Muscle of leg (tissue), 16 donors: ENCODE measurements at places on chromosomes 3 and 15.

GRCh38 chr3:68483601-68484000, 448.7 kb downstream of the TAFA4 start:
- peak; percentile 60 for DNase-seq

GRCh38 chr15:68208136-68208535, 3.0 kb upstream of the CALML4 start:
- DNase-seq: no peak

DNA sequence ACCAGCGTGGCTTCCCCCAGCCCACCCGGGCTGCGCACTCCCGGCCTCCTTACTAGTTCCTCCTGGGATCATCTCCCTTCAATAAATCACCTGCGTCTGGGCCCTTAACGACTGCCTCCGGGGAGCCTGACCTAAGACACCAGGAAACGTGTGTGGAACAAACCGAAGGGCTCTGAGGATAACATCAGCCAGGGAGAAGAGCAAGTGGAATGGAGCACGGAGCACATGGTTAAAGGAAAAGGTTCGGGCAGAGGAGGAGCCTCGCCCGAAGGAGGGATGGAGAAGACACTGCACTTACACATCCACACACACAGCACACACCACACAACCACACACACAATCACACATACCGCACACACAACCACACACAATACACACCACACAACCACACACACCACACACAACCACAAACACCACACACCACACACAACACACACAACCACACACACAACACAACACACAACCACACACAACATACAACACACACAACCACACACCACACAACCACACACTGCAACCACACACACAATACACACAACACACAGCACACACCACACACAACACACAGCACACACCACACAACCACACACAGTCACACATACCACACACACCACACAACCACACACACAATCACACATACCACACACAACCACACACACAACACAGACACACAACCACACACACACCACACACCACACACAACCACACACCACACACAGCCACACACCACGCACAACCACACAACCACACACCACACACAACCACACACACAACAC, 24.7 kb downstream of the CPN2 start:
- no peak for DNase-seq

GRCh38 chr3:123773681-123774431, 110.3 kb downstream of the MYLK start:
- DNase-seq: peak; percentile 88

DNA sequence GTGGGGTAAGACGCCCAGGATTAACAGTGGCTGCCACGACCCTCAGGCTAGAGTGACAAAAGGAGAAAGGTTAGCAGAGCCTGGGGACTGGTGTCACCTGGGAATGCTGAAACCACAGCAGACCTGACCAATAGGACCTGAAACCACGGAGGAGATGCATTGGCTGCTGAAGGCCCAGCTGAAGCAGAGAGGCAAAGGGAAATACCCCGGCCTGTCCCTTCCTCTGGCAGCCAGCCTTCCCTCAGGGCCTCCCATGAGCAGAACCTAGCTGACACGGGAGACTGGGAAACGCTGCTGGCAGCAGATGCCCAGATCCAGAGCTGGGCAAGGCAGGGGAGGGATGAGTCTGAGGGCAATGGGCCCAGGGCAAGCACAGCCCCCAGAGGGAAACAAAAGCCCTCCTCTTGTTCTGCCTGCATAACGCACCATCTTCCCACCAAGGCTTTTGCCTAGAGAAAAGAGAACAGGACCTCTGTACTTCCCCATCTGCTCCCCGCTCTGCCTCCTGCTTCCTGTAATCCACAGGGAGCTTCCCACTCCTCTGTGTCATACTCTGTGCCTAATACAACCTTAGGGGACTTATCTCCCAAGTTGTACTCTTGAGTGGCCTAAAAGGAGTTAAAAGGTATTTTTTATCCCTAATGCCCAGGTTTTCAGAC, 216.2 kb downstream of the ABHD5 start:
- DNase-seq: no peak

GRCh38 chr3:191220908-191221307, 21.9 kb downstream of the OSTN start:
- no peak for DNase-seq

DNA sequence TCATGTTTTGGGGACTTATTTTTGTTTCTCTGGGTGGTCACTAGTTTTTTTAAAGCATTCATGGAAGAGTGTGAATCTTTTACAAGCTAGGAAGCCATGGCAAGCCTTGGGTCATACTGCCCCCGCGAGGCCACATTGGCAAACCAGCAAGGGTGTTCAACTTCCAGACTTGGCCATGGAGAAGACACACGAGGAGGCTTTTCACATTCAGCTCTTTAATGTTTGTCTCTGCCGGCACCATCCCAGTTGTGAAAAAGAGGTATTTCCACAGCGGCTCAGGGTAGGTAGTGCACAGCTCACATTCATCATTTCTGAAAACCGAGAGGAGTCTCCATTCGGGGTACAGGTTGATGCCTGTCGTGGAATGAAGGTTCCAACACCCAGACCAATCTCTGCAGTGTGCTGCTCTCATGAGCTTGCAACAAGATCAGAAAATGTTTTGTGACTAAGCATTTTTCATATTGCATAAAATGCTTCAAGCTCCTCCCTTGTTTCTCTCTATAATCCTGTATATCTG, 7.7 kb downstream of the CCR5 start:
- DNase-seq: peak; percentile 50

DNA sequence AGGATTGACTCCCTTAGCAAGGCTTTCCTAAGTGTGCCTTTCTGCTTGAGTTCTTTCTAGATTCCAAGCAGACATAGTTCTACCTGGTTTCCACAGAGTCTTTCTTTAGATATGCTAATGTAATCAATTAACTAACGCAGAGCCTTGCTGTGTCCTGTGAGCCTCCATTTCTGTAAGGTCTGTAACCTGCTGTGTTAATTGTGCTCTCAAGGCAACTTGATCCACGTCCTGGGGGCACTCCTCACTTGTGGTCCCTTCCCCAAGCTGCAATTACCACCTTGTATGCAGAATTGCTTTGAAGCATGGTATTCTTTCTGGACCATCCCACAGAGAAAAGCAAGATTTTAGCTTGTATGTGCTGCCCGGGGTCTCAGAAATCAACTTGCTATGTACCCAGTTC, 29.5 kb upstream of the THSD4 start:
- DNase-seq: no peak

DNA sequence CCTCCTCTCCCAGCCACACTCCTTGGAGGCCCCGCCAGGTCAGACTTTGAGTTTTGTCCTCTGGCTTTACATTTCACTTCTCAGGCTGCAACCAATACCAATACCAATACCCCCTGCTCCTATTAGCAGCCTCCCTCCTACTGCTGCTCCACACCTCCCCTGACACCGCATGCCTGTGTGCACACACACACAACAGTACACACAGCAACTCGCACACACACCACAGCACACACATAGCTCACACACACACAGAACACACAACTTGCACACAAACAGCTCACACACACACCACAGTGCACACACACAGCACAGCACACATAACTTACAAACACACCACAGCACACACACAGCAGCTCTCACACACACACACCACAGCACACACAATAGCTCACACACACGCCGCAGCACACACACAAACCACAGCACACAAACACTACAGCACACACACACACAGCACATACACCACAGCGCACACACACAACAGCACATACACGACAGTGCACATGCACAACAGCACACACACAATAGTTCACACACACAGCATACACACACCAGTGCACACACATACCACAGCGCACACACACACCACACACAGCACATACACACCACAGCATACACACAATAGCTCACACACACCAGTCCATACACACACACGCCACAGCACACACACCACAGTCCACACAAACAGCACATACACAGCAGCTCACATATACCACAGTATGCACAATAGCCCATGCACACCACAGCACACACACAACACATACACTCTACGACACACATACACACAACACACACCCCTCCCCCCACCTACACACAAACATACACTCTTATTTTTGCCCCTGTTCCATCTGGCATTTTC, 204.7 kb downstream of the UACA start:
- no peak for DNase-seq

DNA sequence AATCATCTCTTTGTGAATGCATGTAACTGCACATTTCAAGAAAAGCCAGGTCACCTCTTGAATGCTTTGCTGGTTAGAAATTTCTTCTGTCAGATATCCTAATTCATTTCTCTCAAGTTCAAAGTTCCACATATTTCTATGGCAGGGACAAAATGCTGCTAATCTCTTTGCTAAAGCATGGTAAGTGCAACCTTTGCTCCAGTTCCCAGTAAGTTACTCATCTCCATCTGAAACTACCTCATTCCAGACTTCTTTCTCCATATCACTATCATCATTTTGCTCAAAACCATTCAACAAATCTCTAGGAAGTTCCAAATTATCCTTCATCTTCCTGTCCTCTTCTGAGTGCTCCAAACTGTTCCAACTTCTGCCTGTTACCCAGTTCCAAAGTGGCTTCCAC, 230.6 kb downstream of the ZMAT3 start:
- DNase-seq: no peak

- DNase-seq: no peak
Measured at GRCh38 chr3:185042312-185043050, 110.4 kb downstream of the C3orf70 start.

DNA sequence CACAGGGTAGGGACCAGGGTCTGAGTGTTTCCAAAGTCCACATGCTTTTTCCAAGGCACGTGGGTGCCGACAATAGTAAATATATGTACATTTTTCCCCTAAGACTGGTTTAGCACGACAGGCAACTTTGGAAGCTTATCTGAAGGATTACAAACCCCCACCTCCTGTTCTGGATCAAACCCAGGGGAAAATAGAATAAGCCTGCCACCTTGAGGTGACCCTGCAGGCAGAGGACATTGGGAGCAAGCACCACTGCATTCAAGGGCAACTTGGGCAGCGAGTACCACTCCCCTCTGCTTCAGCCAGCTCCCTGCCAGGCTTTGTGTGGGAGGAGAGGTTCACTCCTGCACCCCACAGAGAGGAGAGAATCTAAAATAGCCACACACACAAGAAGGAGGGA, 44.8 kb downstream of the KBTBD12 start:
- DNase-seq: peak; percentile 56

GRCh38 chr15:59654046-59654445, 3.3 kb downstream of the GTF2A2 start:
- DNase-seq: no peak

DNA sequence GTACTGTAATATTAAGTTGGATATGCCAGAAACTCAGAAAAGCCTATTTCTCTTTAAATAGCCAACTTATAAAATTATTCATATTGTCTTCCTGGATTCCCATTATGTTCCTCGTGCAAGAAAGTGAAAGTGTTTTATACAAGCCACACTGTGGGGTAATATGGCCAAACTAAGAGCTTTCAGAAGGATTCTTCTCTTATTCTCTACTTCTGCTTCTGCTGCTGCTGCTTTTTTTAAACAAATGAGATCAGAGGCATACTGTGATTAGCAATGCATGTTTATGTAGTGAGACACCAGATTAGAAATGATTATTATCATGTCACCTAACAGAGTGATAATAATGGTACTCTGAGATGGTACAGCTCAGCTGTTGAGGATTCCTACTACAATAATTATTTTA, 1026.5 kb upstream of the CFAP20DC start:
- peak; percentile 51 for DNase-seq

DNA sequence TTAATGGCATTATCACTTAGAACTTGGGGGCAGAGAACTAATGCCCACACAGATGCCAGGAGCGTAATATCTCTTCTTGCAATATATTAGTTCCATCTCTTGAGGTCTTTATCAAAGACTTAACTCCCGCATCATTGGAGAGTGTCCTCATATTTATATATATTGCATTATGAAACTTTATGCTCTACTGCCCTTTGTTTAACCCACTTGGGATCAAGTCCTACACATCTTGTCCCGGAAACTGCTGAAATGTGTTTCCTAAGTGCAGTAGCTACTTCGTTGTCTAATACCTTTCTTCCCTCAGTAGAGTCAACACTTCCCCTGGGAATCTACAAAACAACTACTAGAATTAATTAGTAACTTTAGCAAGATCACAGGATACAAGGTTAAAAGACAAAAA, 1029.2 kb downstream of the OTOL1 start:
- peak; percentile 75 for DNase-seq

GRCh38 chr3:54139630-54140029, 17.3 kb downstream of the CACNA2D3 start:
- DNase-seq: peak; percentile 11

- DNase-seq: peak; percentile 13
Measured at GRCh38 chr15:96262097-96262496, 68.4 kb upstream of the NR2F2 start.

- DNase-seq: no peak
Measured at GRCh38 chr3:16243706-16244490, 20.8 kb downstream of the DPH3 start.

DNA sequence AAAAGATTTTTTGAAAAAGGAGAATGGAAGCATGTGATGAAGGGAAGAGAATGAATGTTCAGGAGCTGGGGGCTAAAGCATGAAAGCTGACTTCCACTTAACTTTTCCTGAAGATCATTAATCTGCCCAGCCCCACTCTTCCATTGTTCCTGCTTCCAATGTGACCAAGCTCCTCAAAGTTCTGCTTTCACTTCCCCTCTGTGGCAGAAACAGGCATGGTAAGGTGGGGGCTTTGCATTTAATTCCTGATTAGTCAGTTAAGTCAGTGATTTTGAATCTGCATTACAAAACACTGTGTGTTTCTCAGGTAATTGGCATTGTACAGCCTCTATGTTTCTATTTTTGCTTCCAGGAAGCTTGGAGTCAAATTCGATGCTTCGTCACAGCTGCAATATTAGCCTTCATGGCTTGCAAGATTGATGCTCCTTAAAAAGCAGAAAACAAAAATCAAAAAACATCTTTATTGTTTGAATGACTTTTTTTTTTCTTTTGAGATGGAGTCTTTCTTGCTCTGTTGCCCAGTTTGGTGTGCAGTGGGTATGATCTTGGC, 7.3 kb upstream of the TM6SF1 start:
- peak; percentile 74 for DNase-seq

- DNase-seq: no peak
Measured at GRCh38 chr3:186303965-186304364, 58.1 kb downstream of the DGKG start.

- no peak for DNase-seq
Measured at GRCh38 chr3:175857666-175858270, 998.6 kb downstream of the NAALADL2 start.
